Activated T-cell treated with anti-CD3 and anti-CD28 coated beads, Interleukin-2, amount 50 U/mL, for 72 hours (primary cell): ENCODE measurements at places on chromosomes 3 and 15. TPM values are rescaled to one million over a fixed set of nuclear protein-coding genes. Genes with fewer than 3 reads are reported as not detected.

The SERPINI2 gene
- not detected for total RNA-seq

DNA sequence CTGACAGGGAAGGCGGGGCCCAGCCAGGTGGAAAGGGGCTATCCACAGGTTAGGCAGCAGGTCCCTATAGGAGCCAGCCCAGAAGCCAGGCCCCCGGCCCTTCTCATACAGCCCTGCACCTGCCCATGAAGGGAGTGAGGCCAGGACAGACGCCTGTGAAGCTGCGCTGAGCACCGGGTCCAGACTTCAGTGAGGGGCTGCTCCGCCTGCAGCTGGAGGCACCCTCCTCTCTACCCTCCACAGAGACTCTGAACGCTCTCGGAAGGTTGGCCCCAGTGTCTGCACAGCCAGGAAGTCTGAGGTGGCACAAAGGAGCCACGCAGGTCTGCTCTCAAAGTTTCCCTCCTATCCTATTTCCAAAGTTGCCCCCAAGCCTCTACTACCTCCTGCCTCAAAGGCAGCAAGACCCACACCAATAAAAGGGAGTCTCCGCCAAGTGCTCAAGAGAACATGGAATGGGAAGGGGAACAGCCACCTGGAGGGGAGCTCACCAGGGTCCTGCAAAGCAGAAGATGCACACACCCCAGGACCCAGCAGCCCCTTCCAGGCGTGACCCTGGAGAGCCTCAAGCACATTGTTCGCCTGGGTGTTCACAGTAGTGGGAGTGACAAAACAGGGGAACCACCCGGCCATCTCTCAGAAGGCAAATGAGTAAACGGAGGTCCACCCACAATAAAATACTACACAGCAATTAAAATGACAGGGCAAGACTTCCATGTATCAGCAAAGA is 19.5 kb downstream of the XXYLT1 start:
- DNase-seq: no peak

DNA sequence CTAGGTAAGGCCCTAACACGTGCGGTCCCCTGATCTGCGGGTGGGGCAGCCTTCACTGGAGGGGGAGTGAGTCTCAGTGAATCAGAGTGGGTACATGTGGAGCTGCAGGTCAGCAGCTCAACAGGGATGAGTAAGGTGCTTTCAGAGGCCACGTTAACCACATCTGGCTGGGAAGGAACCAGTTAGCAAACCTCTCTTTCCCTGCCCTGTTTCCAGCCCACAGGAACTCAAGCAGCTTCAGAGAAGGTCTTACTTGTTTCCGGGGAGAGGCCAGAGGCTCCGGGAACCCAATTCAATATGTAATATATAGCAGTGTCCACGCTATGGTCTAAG is 175.3 kb downstream of the XXYLT1 start:
- DNase-seq: no peak

GRCh38 chr15:49062900-49063299 is 16.7 kb upstream of the SECISBP2L start:
- DNase-seq: no peak

DNA sequence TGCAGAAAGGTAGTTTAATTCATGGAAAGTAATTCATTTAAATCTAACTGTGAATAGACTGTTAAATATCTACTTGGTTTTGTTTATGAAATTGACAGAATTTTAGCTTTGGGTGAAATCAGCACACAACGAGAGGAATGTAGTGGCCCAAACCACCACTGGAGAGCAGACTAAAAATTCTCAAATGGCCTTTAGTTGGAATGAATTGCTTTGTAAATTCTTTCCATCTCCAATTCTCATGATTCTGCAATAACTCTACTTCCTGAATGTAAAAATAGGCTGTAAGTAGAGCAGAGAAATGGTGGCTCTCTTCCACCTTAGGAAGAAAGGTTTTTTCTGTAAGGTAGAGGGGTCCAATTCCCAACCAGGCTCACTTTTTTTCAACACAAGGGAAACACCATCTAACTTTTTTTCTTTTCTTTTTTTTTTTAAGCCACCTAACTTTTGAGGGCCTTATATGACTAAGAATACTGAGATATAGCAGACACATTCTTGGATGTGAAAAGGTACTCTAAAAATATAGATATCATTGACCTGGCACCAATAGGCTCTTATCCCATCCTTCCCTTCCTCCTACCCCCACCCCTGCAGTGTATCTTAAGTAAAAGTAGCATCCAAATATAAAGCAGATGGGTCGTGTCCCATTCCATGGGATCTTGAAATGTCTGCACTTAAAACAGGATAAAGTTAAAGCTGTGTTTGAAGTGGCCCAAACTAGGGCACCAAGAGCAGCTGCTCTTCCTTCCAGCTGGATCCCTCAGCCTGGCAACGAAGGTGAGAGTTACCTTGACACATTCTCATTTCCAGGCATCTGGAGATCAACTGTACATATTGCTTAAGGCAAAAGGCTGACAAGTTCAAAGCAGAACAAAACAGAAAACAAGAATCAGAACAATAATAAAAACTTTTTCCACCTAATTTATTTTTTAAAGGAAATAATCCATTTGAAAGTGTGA is 194.1 kb downstream of the TPRG1 start:
- no peak for DNase-seq
